MM.1S (cell line): ENCODE measurements at places on chromosomes 2 and 18.
A peak's percentile ranks its signal among the peaks of the same experiment; 100 is the strongest.

- DNase-seq: no peak
Measured at GRCh38 chr18:825891-826585, 14.0 kb upstream of the YES1 start.

DNA sequence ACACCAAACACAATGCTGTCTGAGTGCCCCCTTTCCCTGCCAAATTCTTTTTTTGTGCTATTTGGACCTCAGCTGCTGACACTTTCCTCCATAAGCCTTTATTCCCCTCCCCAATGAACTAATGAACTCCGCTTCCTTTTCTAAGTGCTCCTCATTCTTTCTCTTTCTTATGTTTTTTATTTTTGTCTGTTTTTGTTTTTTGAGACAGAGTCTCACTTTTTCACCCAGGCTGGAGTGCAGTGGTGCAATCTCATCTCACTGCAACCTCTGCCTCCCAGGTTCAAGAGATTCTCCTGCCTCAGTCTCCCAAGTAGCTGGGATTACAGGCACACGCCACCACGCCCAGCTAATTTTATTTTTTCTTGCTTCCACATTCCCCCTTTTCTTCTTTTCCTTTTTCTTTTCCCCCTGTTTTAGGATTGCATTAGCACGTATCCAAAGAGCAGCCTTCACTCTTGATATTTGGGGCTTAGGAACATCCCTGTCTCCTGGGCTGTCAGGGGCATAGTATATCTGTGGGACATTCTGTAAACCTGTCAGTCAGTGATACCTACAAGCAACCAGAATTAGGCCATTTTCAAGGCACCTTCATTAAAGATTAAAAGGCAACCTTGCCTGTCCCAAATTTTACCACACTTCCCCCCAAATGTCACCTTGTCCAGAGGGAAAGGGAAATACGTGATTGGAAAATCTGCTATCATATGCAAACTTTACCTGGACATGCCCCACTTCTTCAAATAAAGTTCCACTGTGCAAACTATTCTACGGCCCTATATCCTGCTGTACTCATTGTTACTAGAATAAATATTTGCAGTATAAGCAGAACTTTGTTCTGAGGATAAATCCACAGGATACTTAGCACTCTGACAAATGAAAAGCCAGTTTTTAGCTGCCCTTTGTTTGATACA, 65.1 kb upstream of the ACSL3 start:
- no peak for DNase-seq

DNA sequence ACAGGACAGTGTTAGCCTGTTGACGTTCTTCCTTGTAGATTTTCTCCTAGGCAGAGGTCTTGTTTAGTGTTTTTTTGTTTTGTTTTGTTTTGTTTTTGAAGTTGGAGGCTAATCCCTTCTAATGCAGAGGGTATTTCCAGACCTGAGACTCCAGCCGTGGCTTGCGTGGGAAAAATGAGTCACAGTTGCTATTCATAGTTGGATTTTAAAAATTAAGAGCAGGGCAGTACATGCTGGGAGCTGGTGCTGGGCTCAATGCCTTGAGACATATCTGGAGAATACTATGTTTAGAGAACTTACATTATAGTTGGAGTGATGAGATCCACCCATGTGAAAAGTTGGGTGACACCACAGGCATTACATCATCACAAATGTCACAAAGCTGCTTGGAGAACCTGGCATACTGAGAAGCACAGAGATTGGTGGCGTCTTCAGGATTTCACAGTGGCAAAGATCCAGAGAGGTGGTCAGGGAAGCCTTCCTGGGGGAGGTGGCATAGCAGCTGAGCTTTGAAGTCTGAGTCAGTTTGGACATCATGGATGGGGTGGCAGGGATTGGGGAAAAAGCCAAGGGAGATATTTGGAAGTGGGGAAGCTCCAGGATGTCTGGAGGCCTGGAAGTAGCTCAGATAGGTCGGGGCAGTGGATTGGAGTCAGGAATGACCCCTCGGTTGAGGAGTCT, 249.4 kb downstream of the LOXHD1 start:
- DNase-seq: no peak

- DNase-seq: no peak
Measured at GRCh38 chr18:12005538-12006487, 24.5 kb downstream of the IMPA2 start.

DNA sequence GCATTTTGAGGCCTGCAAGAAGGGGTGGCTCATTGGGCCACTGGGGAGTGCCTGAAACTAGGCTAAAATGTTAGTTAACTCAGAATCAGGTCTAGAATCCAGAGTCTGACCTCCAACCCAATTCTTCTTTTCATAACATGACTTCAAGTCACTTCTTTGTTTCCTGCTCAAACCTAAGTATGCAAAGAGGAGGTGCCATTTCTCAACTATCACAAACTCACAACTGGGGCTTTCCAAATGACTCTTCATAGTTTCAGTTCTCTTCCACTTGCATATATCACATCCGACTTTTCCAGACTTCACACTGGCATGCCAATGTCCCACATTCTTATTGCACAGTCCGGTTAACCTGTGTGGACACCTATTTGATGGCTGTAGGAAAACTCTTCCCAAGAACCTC, 211.6 kb downstream of the TCF4 start:
- DNase-seq: peak; percentile 76

- peak; percentile 87 for DNase-seq
Measured at GRCh38 chr2:11753886-11754699, 7.7 kb downstream of the LPIN1 start.

DNA sequence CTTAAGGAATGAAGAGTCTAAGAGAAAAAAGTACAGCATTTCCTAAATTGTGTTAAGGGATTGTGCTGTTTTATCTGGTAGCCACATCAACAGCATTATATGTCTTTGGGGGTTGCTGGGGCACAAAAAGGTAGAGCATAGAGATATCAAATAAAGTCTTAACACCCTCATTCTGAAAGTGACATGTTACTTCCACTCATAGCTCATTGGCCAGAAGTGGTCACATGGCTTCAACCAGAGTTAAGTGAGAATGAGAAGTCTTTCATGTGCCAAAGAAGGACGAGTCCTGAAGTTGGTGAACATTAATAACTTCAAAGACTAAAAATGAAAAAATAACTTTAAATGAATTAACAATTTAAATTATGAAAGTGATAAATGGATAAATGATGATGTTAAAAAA, 175.7 kb upstream of the ZEB2 start:
- DNase-seq: no peak

DNA sequence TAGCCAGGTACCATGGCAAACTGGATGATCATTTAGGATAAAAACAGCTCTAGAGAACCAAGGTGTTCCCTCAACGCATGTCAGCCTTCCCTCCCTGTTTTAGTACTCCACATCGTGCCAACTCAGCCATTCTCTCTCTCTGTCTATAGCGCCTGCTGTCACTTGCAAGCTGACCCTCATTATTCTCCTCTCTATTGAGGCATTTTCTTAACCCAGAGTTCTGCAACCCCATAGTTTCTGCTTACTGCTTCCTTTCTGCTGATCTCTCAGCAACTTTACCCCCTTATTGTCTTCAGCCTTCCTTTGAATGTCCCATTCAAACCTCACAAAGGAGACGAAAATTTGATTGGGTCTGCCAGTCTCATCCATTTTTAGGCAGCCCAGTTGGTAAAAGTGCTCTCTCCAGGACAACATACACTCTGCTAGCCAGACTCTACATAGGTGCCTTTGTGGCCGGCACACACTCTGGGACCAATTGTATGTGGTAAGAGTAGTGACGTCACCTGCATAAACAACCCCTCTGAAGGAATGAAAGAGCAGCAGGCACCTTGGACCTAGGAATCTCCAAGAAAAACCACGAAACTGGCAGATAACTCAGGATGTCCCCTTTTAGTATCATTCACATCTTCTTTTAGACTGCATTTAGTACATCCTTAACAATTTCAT, 367.2 kb upstream of the KCNH7 start:
- DNase-seq: no peak

DNA sequence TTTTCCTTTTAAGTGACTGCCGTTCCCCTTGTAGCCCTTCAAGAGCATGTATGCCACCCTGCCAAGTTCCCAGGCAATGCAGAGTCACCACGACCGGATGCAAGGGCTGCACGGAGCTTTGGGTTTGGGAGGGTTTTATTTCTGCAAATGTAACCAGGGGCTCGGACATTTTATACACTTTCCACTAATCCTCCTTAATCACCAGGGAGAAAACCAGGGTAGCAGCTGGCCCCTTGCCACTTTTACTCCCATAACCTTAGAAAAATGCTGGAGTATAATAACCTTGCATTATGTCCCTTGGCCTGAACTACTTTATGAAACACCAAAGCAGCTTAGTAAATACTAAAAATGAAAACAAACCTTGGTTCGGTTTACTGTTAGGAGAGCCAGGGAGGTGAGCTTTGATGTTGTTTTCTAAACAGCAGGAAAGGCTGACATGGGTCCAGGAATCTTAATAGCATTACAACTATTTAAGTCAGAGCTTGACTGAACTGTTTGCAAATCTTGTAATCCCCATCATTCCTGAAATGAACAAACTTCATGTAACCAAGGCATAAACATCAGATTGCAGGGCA, 152.8 kb upstream of the RIOK3 start:
- DNase-seq: no peak

- no peak for DNase-seq
Measured at GRCh38 chr2:214856137-214856536, 46.7 kb upstream of the BARD1 start.

GRCh38 chr2:177888581-177888980, 184.0 kb downstream of the PDE11A start:
- DNase-seq: no peak

DNA sequence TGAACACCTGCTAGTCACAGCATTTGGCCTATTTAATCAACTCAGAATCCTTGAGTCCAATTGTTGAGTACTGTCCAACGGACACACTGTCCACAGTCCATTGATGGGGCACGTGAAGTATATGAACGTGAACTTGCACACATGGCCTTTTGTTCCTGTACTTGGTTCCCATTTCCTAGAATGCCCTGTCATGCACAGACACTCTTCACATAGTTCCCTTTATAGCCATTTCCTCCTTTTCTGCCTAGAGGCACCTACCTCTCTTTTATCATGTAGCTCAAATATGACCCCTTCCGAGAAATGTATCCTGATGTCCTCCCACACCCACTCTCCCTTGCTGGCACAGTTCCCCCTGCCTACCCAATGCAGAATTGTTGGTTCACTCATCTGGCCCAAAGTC, 8.7 kb upstream of the CRYGA start:
- DNase-seq: no peak

DNA sequence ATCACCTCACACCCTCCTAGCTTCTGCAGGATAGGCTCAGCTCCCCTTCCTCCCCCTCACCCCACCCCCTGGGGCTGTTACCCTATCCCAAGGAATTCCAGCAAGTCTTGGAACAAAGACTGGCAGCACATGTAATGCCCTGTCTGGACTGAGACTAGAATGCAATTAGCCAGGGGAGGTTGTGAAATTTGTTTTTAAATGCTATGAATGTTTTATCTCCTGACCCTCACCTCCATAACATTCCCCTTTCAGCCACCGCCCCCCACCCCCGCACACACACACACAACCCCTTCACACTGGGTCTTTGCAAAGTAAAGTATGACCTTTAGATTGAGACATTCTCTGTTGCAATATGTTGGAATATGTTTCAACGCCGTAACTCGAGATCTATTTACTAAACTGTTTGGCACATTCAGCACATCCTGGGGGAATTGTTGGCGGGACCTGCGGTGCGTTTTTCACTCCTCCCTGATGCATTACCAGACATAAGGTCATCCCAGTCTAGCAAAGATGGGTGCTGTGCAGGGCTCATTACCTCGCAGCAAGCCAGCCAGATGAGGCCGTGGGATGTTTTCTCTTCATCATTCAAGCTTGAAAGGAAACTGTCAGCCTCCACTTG, 290.7 kb upstream of the SLC14A2 start:
- DNase-seq: no peak

DNA sequence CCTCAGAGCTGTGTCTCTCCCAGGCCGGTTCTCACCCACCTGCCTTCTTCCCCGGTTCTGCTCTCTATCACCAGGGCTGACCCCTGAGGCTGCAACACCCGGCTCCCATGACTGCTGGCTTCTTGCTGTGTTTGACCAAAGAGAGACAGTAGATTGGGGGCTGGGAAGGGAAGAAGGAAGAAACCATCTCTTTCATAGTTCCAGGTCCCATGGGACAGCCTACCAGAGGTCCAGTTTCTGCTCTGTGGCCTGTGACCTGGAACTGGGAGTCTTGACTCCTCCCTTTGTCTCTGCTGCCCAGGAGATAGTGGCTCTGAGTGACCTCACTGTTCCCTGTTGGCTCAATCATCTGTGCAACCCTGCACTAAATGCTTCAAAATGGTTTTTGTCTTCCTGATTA, 38.1 kb downstream of the ALPK2 start:
- DNase-seq: no peak

DNA sequence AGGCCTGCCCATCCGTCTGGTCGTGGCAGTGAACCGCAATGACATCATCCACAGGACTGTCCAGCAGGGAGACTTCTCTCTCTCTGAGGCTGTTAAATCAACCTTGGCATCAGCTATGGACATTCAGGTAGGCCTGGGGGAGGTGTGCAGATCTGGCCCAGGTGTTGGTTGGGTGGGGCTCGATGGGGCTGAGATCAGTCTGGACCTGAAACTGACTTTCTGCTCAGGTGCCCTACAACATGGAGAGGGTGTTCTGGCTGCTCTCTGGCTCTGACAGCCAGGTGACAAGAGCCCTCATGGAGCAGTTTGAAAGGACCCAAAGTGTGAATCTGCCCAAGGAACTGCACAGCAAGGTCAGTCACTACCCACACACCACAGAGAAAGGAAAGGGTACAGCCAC, 12.6 kb downstream of the THNSL2 start:
- peak; percentile 68 for DNase-seq

- DNase-seq: peak; percentile 8
Measured at GRCh38 chr2:132415915-132416722, 486 bp upstream of the GPR39 start.

- DNase-seq: no peak
Measured at GRCh38 chr2:198072655-198073054, 268.3 kb downstream of the PLCL1 start.

DNA sequence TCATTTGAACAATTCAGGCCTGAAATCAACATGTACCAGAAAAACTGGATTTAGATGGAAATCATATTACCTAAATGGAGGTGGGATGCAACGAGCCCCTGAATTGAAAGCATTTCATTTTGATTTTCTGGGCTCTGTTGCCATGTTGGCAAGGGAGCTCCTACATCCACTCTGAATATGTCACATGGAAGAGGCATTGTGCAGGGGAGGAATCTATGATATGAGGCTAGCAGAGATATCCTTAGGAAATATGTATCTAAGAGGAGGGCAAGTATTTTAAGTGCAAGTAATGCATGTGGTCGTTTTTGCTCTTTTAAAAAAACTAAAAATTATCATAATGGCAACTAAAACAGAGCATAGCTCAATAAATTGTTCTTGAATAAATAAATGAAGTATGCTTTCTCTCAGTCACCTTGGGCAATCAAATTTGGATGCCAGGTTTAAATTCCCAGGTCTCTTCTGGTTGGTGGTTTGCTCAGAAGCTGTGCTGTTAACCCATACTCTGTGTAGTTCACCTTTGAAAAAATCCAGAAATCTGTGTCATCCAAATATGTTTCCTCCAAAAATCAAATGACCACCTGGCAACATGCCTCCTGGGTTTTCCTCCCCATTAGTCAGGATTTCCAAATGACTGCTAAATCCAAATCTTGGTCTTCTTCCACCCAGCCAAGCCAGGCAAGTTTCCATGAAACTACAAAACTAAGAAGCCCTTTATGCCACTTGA, 6.5 kb upstream of the LGALSL start:
- no peak for DNase-seq

- no peak for DNase-seq
Measured at GRCh38 chr18:11985586-11985985, 4.3 kb downstream of the IMPA2 start.
